ENCODE measurements at places on chromosomes 13 and 19.

- no peak for DNase-seq
These were observed 91.7 kb upstream of the ANKRD10 start for GRCh38 chr13:111006506-111007031.

- DNase-seq, result no peak
These were observed 159.1 kb downstream of the LIG4 start for GRCh38 chr13:108056278-108056677.

- no peak for DNase-seq
These were observed 922 bp downstream of the EBPL start for GRCh38 chr13:49690133-49690994.

GRCh38 chr19:57068921-57069697, 50.7 kb upstream of the USP29 start:
- DNase-seq, result no peak

DNA sequence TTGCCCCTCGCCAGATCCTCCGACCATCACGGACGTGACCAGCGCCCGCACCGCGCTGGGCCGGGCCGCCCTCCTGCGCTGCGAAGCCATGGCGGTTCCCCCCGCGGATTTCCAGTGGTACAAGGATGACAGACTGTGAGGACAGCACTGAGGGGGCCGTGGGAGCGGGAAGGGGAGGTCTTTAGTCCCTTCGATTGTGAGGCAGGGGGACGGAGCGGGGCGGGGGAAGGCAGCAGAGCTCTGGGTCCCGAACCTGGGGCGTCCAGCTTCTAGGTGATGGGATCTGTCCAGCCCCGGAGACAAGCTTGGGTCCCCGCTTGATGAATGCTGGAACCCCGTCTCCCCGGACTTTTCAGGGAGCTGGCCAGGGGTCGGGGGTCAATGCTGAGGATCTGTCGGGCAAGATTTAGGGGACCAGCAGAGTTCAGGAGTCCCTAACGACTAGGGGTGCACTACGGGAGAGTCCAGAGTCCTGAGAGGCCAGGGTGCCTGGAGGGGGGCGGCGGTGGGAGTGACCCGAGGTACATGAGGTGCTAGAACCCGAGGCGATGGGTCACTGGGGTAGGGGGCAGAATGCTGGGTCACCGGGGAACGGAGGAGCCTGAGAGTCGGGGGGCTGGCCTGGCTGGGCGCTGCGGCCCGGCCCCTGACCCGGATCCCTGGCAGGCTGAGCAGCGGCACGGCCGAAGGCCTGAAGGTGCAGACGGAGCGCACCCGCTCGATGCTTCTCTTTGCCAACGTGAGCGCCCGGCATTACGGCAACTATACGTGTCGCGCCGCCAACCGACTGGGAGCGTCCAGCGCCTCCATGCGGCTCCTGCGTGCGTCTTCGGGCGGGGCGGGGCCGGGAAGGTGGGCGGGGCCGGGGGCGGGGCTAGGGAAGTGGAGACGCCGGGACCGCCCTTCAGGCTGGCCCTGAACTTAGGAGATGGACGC, 14.6 kb downstream of the VSIG10L start:
- peak; percentile 52 for DNase-seq

GRCh38 chr19:15456871-15457700, 7.3 kb downstream of the RASAL3 start:
- DNase-seq, result no peak

- no peak for DNase-seq
These were observed 7.6 kb downstream of the EFNB2 start for GRCh38 chr13:106527826-106528225.
